ENCODE measurements at places on chromosomes 16 and 17.

DNA sequence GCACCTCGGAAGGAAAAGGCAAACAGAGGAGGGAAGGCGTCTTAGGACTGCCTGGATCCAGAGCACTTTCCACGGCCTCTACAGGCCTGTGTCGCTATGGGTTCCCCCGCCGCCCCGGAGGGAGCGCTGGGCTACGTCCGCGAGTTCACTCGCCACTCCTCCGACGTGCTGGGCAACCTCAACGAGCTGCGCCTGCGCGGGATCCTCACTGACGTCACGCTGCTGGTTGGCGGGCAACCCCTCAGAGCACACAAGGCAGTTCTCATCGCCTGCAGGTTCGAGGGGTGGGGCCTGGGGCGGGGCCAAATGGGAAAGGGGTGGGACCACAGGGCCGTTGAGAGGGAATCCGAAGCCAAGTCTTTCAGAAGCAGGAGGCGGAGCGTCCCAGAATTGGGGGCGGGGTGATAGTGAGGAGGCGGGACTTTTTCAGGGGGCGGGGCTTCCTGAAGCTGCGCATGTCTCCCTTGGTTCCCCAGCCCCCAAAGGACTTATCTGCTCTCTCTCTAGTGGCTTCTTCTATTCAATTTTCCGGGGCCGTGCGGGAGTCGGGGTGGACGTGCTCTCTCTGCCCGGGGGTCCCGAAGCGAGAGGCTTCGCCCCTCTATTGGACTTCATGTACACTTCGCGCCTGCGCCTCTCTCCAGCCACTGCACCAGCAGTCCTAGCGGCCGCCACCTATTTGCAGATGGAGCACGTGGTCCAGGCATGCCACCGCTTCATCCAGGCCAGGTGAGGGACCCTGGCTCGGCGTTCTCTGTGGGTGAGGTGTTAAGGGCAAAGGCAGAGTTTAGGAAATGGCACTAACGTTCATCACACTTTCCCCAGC is 939 bp downstream of the BCL6B start:
- DNase-seq = peak; percentile 91

GRCh38 chr17:27559506-27560481 is 71.2 kb upstream of the LGALS9 start:
- no peak for DNase-seq

GRCh38 chr16:12381662-12382061 is 405.1 kb downstream of the SNX29 start:
- no peak for DNase-seq

DNA sequence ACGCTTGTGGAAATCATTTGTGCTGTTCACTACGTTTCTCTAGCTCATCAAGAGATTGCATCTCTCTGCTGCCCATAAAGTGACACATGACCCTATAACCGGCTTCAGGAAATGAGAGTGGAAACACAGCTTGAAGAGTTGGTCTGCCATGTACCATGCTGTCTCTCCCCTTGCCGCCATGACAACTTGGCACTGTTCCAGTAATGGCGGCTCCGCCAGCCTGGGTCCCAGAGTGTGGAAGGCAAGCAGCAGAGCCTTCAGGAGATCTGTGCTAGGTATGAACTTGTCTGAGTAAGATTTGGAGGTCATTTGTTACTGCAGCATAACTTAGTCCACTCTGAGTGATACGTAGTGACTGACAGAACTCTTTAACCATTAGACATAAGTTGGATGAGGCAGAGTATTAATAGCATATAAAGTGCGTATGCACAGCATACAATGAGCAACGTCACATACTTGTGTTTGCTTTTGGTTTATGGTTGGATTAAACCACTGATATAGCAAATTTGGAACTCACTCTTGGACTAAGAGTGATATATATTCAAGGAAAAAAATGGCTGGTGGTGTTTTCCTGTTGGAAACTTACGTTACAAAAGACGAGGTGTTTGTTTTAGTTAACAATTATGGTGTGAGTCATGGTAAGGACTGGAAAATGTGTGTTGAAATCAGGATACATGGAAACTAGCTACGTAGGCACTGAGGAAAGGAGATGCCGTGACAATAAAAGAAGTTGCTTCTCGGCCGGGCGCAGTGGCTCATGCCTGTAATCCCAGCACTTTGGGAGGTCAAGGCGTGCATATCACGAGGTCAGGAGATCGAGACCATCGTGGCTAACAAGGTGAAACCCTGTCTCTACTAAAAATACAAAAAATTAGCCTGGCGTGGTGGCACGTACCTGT is 24.4 kb upstream of the PMP22 start:
- no peak for DNase-seq

- peak; percentile 77 for DNase-seq
Measured at GRCh38 chr16:19578378-19578971, 23.0 kb downstream of the VPS35L start.

- peak; percentile 98 for DNase-seq
Measured at GRCh38 chr16:75622761-75623605, at the start of gene ADAT1. ADAT1 (minus strand) TSS chr16:75623281; CDS start chr16:75620799, 2,482 bp downstream.

DNA sequence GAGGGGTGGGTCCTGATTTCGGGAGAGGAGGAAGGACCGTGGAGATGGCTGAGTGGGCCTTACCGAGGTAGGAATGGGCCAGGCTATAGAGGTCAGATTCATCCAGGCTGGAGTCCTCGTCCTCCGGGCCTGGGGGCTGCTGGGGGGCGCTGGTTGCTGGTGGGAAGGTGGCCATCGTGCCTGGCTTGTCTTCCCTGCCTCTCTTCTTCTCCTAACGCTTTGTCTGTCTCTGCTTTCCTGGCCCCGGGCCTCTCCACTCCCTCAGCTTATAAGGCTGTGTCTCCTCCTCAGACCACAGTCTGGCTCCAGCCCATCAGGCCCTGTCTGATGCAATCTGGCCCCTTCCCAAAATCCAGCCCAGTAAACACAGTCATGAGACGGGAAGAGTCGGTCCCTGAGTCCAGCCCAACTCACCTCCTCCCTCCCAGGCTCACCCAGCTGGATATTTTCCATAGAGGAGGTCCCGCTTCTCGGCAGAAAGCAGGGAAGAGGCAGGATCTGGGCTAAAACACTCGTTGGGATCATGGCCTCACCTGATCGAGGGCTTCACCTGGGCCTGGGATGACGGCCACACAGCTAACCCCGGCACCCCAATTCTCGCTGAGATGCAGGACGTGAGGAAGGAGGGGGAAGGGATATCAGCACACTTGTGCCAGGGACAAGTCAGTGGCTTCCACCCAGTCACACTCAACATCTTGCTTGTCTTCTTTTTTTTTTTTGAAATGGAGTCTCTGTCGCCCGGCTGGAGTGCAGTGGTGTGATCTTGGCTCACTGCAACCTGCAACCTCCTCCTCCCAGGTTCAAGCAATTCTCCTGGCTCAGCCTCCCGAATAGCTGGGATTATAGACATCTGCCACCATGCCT is at the start of gene NUPR1:
TSS of gene NUPR1 (minus strand) at position 242 of the 864 bp plus-strand sequence. CDS start at position 175, 67 bp downstream.
- peak; percentile 85 for DNase-seq

DNA sequence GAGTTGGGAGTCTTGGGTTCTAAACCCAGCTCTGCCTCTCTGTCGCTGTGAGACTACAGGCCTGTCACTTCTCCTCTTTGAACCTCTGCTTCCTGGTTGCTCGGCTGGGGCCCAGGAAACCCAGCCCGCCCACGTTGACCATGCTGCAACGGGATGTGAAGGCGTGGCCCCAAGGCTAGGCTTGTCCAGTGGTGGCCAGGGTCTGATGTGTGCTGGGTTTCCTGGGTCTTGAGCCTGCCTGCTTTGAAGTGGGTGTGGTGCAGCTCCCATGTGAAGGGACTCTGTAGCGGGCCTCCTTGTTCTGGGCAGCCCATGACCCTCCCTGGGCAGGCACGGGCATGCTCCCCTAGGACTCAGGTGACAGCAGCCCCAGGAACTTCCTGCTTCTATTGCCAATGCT is 82.3 kb downstream of the SDR42E1 start:
- no peak for DNase-seq

- no peak for DNase-seq
Measured at GRCh38 chr17:12994341-12995074, 23.3 kb downstream of the ELAC2 start.

DNA sequence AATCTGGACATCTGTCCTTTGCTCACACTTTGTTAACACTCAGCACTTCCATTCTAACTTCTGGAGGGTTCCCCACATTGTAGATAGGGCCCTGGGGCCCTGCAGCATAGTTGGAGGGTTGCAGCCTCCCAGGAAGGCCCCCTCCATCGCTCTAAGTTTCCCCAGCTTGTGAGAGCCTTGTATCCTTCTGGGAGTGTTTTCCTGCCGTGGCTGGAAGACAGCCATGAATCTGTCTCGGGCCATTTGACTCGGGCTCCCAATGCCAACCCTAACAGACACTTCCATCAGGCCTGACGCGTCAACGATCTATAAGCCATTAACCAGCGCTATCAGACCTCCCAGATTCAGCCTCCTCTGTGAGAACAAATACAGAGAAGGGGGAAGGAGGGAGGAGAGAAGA is 263.7 kb upstream of the RPL38 start:
- DNase-seq = no peak

- DNase-seq = no peak
Measured at GRCh38 chr16:3214904-3215600, 19.9 kb downstream of the ZNF200 start.

DNA sequence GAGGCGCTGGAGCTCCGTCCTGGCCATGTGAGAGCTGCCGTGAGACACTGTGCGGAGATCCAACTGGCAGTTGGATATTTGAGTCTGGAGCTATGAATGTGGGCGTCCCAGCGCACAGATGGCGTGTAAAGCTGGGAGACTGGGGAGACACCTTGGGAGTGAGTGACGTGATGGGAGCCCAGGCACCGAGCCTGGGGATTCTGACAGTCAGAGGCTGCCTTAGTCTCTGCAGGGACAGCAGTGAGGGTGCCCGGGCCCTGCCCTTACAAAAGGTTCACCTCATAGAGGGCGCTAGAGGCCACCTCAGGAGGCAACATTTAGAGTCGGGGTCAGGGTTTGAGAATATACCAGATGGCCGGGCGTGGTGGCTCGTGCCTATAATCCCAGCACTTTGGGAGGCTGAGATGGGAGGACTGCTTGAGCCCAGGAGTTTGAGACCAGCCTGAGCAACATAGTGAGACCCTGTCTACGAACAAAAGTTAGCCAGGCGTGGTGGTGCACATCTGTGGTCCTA is 194.1 kb upstream of the GSE1 start:
- peak; percentile 92 for DNase-seq

DNA sequence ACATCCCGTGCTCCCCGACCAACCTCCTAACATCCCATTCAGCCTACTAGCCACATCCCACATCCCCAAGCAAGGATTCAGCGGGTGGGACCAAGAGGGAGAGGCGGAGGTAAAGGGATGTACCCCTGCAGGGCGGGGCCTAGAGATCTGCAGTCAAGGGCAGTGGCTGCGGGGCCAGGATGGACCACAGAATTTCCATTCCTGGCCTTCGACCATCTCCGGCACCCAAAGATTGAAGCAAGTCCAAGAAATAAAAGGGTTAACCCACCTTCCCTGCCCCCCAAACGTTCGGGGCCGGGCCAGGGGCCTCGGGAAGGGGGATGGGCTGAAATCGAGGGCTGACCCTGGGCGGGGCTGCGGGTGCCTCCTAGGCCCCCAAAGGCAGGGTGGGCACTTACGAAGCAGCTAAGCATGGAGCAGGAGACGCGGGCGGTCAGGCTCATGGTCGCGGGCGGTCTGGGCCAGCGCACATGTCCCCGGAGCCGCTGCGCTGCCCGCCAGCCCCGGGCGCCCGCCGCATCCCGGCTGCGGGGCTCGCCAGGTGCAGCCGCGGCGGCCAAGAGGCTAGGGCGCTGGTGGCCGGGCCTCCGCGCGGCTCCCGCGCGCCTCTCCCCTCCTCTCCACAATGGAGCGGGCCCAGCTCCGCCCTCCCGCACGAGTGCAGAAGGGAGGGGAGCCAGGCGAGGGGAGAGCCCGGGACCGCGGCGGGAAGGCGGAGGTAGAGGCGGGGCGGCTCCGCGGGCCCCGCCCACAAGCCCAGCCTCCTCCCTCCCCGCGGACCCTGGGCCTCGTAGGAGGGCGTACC is at the start of gene MTMR4:
TSS of gene MTMR4 (minus strand) at position 674 of the 805 bp plus-strand sequence. CDS start at position 443, 231 bp downstream.
- DNase-seq = peak; percentile 80

- DNase-seq = no peak
Measured at GRCh38 chr16:23650674-23651416, 9.6 kb downstream of the DCTN5 start.

DNA sequence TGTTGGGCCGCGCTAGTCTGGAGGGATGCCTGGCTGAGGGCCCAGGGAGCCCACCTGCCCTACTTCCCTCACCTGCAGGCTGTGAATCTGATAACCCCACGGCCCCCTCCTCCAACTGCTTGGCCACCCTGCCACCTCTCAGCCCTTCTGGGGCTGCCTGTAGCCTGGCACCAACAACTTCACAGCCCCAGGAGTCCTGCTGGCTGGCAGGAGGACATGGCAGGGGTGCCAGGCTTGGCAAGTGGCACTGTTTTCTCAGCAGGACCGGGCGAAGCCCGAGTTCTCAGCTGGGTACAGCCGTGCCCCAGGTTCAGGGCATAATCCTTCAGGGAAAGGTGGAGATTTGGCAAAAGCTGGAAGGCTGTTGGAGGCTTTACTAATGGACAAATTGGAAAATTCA is 129.6 kb downstream of the CMIP start:
- DNase-seq = no peak

GRCh38 chr16:13645601-13646245 is 274.2 kb upstream of the ERCC4 start:
- DNase-seq = no peak

GRCh38 chr17:6506679-6507231 is 49.6 kb downstream of the PITPNM3 start:
- no peak for DNase-seq

- DNase-seq = peak; percentile 37
Measured at GRCh38 chr16:24372824-24373223, 116.7 kb downstream of the CACNG3 start.

- no peak for DNase-seq
Measured at GRCh38 chr17:75463603-75464002, 7.2 kb downstream of the TMEM94 start.

DNA sequence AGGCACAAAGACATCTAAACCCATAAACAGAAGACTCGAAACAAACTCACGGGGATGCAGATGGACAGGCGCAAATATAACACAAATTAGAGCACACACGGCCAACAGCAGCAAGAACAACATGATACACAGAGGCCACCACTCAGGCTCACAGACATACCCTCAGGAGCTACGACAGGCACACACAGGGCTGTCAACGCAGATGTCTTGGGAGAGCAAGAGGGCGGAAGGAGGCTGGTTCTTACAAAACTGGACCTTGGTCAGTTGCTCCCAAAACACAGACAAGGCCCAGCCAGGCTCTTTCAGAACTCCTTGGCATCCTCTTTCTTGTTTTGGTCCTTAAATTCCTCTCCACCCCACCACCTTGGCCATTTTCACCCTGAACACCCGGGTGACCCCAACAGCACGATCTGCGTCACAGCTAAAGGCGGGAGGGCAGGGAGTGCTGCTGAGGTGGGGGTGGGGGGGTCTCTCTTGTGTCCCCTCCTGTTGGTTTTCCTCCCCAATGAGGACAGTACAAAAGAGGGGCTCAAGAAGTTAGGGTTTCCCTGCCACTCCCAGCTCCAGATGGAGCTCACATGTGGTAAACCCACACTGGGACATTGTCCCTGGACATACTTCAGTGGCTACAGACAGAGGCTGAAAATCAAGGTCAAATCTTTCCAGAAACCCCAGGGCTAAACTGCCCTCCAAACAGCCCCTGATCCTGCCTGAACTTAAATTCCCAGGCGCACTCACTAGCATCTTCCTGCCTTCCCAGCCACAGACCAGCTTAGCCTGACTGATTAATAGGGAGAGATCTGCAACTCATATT is 221.3 kb downstream of the C16orf78 start:
- DNase-seq = no peak

- DNase-seq = no peak
Measured at GRCh38 chr17:7555320-7555948, 3.1 kb upstream of the TNFSF13 start.

- no peak for DNase-seq
Measured at GRCh38 chr17:47894498-47895346, 1.3 kb upstream of the SP2 start.

- no peak for DNase-seq
Measured at GRCh38 chr16:60907645-60908044, 1128.6 kb downstream of the CDH8 start.

Measured in posterior cingulate gyrus (tissue), 11 donors.